ENCODE measurements at places on chromosomes 3 and 15.

DNA sequence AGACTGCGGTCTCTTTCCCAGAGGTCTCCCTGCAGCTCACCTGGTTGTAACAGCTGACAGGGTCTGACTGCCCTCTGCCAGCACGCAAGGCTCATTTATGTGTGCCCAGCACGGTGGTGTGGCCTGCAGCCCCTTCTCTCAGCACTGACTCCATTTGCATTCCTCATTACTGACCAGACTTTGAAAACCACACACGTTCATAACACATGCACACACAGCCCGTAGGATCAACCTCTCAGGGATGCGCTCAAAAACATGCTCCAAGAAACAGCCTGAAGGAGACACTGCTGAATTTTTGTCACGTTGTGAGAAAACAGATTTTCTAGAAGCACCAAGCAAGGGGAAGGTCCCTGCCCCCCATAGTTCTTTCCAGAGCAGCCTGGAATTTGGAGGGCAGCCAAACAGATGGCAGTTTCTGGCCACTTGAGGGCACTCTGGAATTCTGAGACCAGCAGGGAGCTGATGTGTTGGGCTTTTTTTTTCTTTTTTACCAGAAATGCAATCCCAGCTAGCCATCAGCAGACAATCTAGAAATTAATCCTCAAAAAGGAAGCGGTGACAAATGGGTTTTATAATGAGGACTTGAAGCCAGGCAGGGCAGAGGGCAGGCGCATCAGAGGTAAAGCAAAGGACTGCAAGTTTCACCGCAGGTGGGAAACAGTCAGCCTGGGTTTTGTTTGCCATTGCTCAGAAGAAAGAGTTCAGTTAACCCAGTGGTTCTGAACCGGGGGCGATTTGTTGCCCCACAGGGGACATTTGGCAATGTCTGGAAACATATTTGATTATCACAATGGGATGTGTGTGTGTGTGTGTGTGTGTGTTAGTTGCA lies 170.5 kb upstream of the PROK2 start:
- peak; percentile 75 for DNase-seq

DNA sequence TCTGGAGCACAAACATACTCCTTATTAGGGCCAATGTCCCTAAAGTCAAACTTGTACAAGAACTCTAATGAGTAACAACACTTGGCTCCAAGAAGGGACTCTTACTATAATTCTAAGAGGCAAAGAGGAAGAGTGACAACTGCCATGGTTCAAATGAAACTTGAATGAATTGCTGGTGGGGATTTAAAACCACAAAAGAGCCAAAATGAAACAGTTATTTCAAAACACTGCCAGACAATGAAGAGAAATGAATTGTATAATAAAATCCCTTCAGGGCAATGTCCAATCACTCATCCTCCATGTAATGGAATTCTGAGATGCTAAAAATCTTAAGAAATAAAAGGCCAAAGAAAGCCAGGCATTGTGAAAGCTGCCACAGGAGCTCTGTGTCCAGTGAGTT lies 14.2 kb downstream of the THRB start:
- no peak for DNase-seq

DNA sequence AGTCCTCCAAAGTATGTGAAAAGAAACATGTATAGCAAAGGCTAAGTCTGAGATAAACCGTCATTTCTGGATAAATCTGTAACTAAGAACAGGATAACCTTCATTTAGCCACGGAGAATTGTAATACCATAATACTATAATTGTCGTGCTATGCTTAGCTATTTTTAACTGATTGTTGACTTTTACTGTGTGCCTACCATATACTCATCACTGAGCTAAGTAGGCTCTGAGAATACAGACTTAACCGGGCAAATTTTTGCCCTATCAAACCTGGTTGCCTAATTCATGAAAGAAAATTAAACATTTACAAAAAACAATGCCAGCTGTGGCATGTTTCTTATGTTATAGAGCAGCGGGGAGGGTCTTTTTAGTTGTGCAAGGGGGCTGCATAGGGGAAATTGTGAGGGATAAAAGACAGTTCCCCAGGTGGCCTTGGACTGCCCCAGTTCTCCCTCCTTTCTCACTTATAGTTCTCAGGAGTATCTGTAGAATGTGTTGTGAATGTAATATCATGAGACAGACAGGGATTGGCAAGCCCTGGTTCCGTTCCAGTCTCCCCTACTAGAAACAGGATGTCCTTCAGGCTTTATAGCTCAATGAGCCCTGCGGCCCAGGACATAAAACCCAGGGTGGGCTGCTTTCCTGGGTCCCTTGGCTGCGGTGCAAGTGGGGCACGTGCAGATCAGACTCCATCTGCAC lies 318.5 kb downstream of the GBE1 start:
- DNase-seq, result no peak

- DNase-seq, result no peak
These were observed 25.1 kb downstream of the SOX14 start for GRCh38 chr3:137789236-137789635.

- peak; percentile 55 for DNase-seq
These were observed 383.1 kb upstream of the TPRG1 start for GRCh38 chr3:188788621-188789081.

GRCh38 chr15:61155741-61156700 lies 73.1 kb downstream of the RORA start:
- no peak for DNase-seq

- DNase-seq, result no peak
These were observed 254.3 kb upstream of the LRRC3B start for GRCh38 chr3:26368312-26368711.

GRCh38 chr3:132984181-132984580 lies 54.0 kb upstream of the TMEM108 start:
- DNase-seq, result no peak

GRCh38 chr3:158352551-158352950 lies 218.4 kb upstream of the MLF1 start:
- DNase-seq, result no peak

DNA sequence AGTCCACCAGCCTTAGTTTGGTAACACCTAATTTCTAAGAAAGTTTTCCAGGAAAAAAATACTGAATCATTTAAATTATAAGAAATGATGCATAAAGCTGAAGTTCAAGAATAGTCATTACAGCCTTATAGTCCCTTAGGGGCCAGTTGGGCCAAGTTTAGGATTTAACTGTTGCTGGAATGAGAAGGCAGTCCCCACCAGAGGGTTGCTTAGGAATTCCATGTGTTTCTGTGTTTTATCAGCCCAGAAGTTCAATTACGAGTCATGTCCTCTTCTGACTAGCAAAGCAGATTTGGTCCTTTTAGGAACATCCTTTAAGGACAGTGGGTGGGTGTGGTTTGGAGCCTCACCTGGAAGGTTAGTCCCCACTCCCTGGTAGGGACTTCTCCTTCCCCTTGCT lies 57.0 kb upstream of the NR2E3 start:
- peak; percentile 40 for DNase-seq

DNA sequence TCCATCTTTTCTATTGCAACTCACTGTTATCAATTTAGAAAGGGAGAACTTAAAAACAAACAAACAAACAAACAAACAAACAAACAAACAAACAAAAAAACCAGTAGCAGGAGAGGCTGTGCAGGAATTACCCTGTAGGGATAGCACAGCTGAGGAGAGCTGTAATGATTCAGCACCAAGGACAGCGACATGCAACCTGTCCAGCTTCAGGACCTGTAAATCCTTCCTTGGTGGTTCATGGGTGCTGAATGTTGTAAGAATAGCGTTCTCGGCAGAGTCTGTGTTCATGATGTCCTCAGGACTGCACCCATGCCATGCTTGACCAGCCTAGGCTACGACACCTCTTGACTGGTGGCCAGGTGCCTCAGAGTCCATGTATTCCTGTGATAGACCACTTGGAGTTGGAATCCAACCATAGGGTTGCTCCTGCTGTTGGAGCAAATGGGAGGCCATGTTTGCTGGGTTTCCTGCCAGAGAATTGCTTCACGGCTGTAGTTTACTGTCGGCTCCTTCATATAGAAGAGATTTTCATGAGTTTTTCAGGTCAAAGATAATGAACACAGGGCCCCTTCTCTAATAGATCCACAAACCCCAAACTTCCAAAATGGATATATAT lies 65.9 kb downstream of the CACNA2D3 start:
- DNase-seq, result no peak

- DNase-seq, result no peak
These were observed 2.7 kb downstream of the BOC start for GRCh38 chr3:113213896-113214587.

- no peak for DNase-seq
These were observed 267.2 kb downstream of the GABRG3 start for GRCh38 chr15:27238209-27238608.

GRCh38 chr3:149581681-149582370 lies 76.0 kb downstream of the WWTR1 start:
- peak; percentile 62 for DNase-seq

DNA sequence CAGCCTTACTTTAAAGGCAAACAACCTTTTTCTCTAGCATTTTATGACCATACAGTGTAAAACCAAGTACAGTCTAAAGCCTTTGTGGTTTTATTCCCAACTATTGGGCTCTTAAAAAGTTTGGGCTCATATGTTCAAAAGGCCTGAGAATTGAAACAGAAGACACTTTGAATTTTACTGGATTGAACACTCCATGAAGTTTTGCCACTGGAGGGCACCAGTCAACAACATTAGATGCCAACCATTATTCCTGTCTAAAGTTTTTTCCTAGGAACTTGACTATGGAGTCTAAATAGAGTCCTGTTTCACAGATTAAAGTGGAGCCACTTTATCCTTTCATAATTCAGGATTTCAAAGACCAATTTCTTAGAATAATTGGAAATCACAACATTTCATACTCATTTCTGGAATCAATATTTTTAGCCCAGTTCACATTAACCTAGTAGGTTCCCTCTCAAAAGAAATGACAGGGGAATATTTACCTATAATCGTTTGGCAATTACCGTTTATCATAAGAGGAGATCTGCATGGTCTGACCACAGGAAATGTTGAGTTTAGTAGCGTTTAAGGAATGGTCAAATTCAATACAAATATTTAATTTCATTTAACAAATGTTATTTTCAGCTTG lies 244.1 kb upstream of the PDZRN3 start:
- peak; percentile 24 for DNase-seq

- no peak for DNase-seq
These were observed 10.3 kb downstream of the USF3 start for GRCh38 chr3:113685956-113686721.

DNA sequence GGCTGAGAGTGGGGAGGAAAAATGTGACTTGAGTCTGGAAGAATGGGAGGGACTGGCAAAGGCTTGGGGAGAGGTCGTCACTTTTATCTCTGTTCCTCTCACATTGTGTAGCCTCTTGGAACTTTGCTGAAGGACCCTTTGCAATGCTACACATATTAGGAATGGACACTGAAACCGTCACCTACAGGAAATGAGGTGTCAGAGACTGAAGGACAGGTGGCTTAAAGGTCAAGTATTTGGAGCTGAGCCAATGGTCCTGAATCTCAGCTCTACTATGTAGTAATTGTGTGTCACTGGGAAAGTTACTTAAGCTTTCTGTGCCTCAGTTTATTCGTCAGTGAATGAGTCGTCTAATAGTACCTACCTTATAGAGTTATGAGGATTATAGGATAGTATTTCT lies 14.7 kb downstream of the MCTP2 start:
- DNase-seq, result no peak

Data from HFF-Myc (cell line).